ENCODE measurements at places on chromosomes 2 and 18. TPM values are rescaled to one million over a fixed set of nuclear protein-coding genes. Genes with fewer than 3 reads are reported as not detected.

The CFC1 gene
- 4.5 TPM for total RNA-seq

The HJURP gene
- total RNA-seq: 4.9 TPM

The MYOM1 gene
- 9.6 TPM for total RNA-seq

The LYPD1 gene
- total RNA-seq: 50.9 TPM

The HRH4 gene
- total RNA-seq: 0.06 TPM

The MOB4 gene
- total RNA-seq: 69.2 TPM

The ANKRD62 gene
- 0.10 TPM for total RNA-seq

The SOX11 gene
- total RNA-seq: 26.8 TPM
